ENCODE measurements at places on chromosomes 2 and 18. TPM values are rescaled to one million over a fixed set of nuclear protein-coding genes. Genes with fewer than 3 reads are reported as not detected.

ASPRV1 gene
- 0.74 TPM for total RNA-seq

IL1A gene
- not detected for total RNA-seq

CDH2 gene
- 0.21 TPM for total RNA-seq

TET3 gene
- 20.4 TPM for total RNA-seq

TUBB8B gene
- total RNA-seq = not detected

NGEF gene
- not detected for total RNA-seq

THOC1 gene
- total RNA-seq = 43.6 TPM

NT5C1B gene
- not detected for total RNA-seq

ZC3H6 gene
- 8.4 TPM for total RNA-seq

CMPK2 gene
- total RNA-seq = 90.8 TPM

CD8B2 gene
- 3.7 TPM for total RNA-seq

DHRS9 gene
- total RNA-seq = not detected

POMC gene
- total RNA-seq = 2.1 TPM

B4GALT6 gene
- total RNA-seq = 1.0 TPM

YES1 gene
- total RNA-seq = 22.6 TPM

UGT1A6 gene
- total RNA-seq = not detected

FBXO11 gene
- total RNA-seq = 49.1 TPM

ZNF804A gene
- not detected for total RNA-seq

TUBA4B gene
- total RNA-seq = not detected
